Epithelial cell of proximal tubule (primary cell): ENCODE measurements at places on chromosomes 11 and 22.

- no peak for DNase-seq
Measured at GRCh38 chr22:43235445-43236409, 48.8 kb upstream of the TTLL12 start.

DNA sequence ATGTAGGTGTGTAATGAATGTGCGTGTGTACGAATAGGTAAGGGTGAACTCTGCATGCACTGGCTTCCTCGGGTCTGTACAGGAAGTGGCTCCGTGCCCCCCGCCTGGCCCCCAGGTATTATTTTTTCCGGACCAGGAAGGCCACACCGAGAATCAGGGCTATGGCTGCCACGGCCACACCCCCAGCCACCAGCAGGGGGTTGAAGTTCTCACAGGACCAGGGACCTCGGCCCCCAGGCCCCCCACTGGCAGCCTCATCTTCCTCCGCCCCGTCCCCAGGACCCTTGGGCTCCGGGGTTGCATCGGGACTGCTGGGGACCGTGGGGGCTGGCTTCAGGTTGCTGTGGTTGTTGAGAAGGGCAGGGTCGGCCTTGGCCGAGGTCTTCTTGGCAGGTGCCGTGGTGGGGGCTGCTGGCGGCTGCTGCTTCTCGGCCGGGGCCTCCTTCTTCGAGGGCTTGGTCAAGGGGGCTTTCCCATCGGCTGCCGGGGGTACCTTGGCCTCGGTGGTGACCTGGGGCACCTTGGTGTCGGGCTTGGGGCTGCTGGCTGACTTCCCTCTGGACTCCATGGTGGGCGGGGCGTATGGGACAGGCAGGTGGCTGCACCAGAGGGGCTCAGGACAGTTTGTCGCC, 1.8 kb downstream of the CEND1 start:
- DNase-seq: no peak

GRCh38 chr22:38303974-38304373, 13.3 kb downstream of the CSNK1E start:
- no peak for DNase-seq

DNA sequence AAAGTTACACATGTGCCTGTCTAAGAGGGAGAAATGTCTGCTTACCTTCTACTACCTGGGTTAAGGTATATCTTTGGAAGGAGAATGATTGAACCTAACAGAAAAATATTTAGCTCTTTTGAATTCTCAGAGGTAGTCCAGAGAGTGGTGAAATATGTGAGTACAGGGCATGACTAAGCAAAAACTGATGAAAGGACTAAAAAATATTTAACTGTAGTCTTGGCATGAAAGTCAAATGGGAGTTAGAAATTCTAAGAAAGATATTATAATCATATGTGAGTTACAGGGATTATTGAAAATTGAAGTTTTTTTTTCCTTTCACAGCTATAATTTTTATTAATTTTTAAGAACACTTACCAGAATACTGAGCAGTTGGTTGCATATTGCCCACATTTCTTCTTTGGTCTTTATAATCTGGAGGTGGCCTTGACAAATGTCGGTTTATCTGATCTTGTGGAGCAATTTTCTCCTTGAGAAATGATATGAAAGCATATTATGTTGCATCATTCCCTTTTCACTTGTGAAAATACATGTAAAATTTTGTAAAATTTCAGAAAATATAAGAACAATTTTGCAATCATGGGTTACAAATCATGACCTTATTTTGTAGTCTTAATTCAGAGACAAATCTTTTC, 61.4 kb upstream of the MTMR2 start:
- DNase-seq: no peak

DNA sequence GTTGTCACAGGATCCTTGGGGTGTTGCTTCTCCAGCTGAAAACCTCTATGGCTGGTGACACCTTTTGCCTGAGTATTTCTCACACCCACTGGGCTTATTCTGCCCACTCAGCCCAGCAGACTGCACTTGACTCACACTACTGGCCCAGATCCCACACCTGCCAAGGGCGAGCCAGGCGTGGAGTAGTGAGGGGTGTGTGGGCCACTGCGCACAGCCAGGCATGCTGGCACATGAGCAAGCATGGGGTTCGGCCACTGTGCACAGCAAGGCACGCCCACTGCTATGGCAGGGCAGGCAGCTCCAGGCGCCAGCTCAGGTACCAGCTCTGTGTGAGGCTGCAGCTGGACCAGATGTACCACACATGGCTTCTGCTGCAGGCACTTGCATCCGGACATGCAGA, 116.5 kb upstream of the MTNR1B start:
- no peak for DNase-seq

GRCh38 chr11:73317373-73317772, 9.3 kb downstream of the ARHGEF17 start:
- no peak for DNase-seq
